NCI-H146 (cell line): ENCODE measurements at places on chromosomes 3 and 15.

DNA sequence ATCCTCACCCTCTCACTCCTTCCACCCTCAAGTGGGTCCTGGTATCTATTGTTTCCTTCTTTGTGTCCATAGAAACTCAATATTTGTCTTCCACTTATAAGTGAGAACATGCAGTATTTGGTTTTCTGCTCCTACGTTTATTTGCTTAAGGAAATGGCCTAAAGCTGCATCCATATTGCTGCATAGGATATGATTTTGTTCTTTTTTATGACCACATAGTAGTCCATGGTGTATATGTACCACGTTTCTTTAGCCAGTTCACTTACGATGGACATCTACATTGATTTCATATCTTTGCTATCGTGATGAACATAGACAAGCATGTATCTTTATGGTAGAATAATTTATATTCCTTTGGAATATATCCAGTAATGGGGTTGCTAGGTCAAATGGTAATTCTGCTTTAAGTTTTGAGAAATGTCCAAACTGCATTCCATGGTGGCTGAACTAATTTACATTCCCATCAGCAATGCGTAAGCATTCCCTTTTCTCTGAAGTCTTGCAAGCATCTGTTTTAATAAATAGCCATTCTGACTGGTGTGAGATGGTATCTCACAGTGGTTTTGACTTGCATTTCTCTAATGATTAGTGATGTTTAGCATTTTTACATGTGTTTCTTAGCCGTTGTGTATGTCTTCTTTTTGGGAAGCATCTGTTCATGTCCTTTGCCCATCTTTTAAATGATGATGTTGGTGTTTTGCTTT lies 650.2 kb downstream of the ZNF385D start:
- no peak for DNase-seq

DNA sequence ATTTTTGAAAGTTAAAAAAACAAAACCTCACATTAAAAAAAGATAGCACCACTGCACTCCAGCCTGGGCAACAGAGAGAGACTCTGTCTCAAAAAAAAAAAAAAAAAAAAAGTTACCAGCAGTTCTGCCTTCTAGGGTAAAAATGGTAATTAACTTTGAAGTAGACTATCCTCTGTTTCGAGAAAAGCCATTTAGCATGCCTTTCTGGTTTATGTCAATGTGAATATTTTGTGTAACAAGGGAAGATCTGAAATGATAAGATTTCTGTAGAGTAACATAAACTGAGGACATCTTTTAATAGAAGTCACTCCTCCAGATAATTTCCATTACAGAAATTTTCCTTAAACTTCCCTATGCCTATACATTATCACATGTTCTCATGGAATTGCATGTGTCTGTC lies 203.2 kb upstream of the GAP43 start:
- DNase-seq, result no peak

DNA sequence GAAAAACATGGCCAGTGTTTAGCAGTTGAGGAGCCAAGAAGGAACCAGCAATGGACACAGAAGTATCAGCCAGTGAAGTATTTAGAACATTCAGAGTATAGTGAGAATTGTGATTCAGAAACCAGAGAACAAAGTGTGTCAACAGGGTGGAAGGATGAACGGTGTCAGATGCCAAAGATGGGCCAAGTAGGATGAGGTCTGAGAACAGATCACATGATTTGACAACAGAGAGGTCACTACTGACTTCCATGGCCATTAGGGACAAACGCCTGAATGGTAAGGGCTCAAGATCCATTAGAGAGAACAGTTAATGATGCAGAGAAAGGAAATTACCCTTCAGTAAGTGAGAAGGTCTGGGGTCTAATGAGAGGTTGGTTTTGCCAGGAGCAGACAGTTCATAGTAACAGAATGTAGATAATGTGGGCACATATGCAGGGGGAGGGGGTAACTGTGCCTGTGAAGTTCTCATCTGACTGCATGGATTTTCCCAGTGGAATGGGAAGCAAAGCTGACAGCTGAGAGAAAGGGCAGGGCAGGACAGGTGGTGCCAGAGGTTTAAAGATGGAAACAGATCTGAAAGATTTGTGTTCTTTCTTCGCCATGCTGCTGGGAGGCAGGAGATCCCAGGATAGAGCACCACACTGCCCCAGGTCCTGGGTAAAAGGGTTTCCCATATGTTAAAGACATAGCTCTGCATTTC lies 4.8 kb upstream of the ACAD9 start:
- DNase-seq, result no peak

GRCh38 chr15:101455291-101456025 lies 34.0 kb downstream of the PCSK6 start:
- no peak for DNase-seq

GRCh38 chr15:53446376-53446775 lies 313.1 kb downstream of the WDR72 start:
- DNase-seq, result no peak

- no peak for DNase-seq
These were observed 352.0 kb downstream of the ZBTB20 start for GRCh38 chr3:114794894-114795630.

DNA sequence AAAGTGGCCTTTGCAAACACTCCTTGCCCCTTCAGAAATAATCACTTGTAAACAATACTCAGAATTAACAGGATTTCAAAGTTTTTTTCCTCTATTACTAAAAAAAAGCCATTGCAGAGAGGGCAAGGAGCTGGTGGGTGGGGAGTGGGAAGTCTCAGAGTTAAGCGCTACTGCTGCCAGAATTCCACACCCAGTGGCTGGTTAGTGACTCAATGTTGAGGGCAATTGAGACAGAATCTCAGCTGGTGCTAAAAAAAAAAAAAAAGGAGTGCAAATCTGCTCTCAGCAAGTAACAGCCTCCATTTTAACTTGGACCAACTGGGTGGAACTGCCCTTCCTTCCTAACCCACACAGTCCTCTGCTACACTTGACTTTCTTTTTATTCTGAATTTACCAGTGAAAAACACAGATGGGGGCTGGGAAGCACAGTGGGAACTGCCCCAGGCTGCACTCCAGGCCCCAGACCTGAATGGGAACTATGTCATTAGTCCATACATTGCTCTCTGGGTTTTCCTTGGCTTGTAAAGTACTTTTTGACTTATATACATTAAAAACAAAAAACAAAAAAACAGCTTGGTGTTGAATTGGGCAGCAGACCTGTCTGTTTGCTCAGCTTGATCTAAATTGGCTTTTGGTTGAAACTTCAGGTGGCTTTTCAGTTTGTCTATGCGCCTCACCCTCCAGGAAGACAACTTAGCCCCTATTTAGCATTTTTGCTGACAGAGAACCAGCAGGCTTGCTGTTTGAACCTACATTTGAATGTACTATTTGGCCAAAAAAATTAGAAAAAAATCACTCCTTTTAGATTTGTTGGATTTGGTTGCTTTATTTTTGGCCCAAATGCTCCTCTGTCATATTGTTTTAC lies 357.8 kb upstream of the TBL1XR1 start:
- peak; percentile 98 for DNase-seq

DNA sequence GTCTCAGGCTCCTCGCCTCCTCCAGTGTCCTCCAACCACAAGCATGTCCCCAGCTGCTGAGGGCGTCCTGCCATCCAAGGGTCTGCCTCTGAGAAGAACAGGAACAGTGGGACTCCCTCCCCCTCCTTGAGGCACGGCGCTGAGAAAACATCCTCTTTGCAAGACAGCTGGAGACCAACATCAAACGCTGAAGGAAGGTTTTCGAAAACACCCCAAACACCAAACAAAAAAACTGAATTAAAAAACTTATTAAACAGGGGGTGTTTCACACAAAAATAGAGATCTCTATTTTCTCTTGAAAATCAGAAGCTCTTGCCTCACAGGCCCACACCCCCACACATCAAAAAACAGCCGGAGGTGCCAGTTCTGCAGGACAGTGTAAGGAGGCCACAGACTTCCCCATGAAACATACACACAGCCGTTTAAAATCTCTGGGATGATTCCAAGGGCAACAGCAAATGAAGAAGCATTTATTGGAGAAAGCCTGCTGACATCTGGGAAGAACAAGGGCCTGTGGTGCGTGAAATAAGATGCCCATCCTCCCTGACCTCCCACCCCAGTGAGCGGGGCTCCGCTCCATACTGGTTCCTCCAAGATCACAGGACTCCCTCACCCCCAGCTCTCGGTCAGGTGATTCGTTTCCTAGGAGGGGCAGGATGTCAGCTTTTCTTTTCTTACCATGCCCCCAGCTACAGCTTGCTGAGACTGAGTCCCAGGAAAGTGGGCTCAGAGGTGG lies 71.3 kb downstream of the NUP210 start:
- DNase-seq, result no peak

DNA sequence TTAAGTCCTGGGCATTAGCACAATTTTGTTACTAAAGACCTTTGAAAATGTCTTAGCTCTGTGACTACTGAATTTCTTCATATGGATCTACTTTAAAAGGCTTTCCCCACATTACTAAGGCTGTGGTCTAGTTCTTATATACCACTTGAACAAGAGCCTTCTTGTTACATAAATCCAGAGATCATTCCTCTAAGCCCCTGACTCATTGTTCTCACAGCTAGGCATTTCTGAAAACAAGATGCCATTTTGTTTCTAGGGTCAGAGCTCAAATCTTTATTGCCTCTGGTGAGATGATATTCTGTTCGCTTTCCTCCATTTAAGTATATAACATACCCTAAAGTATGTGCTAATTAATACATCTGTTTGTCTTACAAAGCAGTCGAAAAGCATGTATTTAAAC lies 29.8 kb upstream of the LPP start:
- DNase-seq, result no peak

DNA sequence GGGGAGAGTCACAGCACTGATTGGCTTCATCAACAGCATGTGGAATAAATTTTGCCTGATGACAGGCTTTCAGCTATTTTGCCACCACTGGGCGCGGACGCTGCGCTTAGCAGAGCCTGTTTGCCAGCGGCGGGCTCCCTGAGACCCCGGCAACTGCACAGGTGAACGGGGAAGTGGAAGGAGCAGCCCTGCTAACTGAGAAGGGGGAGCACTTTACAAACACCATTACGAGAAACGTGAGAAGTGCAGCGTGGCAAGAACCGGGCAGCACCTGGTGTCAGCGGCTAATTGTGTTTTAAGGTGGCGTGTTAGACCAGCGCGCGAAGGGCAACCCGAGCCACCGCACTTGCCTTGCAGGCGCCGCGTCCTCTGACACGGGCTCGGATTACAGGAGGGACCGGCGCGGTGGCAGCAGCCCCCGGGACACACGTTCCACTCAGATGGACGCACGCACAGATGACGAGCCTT lies 307.8 kb upstream of the ARRDC4 start:
- DNase-seq, result peak; percentile 67

DNA sequence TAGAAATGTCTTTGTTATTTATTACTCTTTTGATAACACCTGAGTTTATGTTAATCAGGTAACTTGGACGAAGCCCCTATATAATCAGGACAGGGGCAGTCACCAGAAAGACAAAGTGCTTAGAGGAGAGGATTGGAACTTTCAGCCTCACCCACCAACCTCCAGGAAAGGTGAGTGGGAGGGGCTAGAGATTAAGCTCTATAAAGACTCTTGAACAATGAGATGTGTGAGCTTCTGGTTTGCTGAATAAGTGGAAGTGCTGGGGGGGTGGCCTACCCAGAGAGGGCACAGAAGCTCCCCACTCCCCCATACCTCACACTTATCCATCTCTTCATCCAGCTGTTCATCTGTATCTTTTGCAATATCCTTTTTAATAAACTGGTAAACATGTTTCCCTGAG lies 73.9 kb downstream of the TTBK2 start:
- DNase-seq, result no peak

DNA sequence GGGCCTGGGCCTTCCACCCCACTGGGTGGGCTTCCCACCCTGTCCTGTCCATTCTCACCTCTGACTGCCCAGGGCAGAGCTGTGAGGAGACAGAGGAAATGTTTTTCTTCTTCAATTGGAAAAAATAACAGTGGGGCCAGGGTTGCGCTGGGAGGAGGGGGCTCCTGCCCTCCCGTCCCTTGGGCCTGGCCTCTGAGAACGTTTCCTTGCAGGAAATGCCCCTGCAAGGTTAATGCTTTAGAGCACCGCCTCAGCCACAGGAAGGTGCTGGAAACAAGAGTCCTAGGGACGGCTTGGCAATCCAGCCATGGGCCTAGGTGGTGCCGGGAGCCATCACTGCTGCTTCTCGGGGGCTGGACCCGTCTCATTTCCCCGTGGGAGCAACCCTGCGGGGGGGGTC lies 3.8 kb upstream of the PLXND1 start:
- no peak for DNase-seq

- no peak for DNase-seq
These were observed 31.6 kb downstream of the CHST2 start for GRCh38 chr3:143151004-143151731.

DNA sequence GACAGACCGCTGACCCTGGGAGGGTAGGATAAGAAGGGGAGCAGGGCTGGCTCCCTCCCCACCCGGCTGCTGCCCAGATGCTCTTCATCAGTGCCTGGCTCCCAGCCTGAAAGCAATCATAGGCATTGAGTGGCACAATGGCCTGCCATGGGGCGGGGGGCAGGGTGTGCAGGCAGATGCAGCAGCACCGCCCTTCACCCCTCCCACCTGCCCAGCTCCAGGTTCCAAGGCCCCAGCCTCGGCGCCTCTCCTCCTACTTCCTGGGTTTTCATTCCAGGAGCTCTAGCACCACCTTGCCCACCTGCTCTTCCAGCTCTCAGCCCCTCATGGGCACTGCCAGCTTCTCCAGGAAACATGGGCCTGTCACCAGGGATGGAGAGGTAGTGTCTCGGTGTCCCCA lies 101.7 kb downstream of the MEGF11 start:
- DNase-seq, result peak; percentile 91

- no peak for DNase-seq
These were observed 128.7 kb downstream of the DMXL2 start for GRCh38 chr15:51493892-51494291.

- no peak for DNase-seq
These were observed 17.6 kb upstream of the PIGZ start for GRCh38 chr3:196985954-196986885.

DNA sequence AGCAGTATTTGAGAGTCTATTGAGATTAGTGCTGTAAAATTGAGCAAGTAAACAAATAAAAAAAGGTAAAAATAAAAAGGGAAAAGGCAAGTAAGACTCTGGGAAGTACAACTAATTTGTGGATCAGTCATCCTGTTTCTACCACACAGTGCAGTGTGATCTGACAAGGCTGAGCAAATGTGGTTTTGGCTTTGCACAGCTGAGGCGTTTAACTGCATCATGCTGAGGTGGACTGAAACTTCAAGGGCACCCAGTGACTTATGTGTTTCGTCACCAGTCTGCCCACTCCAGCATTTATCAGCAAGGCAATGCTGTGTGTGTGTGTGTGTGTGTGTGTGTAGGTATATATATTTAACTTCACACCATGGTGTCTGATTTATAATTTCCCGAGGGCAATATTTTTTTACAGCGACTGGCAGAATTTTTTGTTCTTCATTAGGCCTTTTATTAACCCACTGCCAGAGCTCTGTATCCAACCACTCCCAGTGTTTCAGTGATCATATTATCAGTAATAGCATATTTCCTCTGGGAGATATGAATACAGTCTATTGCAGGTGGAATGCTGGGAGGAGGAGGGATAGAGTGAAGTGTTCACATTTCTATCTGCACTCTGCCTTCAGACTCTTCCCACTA lies 131.5 kb upstream of the SATB1 start:
- DNase-seq, result peak; percentile 62
